ENCODE measurements at places on chromosomes 7 and 10.

- no peak for DNase-seq
Measured at GRCh38 chr10:34430685-34431084, 384.4 kb downstream of the PARD3 start.

- no peak for DNase-seq
Measured at GRCh38 chr7:23175938-23176337, 5.9 kb upstream of the NUP42 start.

GRCh38 chr10:52632591-52632990, 140.0 kb downstream of the MBL2 start:
- no peak for DNase-seq

GRCh38 chr7:75892634-75893272, 13.9 kb downstream of the RHBDD2 start:
- DNase-seq, result no peak

DNA sequence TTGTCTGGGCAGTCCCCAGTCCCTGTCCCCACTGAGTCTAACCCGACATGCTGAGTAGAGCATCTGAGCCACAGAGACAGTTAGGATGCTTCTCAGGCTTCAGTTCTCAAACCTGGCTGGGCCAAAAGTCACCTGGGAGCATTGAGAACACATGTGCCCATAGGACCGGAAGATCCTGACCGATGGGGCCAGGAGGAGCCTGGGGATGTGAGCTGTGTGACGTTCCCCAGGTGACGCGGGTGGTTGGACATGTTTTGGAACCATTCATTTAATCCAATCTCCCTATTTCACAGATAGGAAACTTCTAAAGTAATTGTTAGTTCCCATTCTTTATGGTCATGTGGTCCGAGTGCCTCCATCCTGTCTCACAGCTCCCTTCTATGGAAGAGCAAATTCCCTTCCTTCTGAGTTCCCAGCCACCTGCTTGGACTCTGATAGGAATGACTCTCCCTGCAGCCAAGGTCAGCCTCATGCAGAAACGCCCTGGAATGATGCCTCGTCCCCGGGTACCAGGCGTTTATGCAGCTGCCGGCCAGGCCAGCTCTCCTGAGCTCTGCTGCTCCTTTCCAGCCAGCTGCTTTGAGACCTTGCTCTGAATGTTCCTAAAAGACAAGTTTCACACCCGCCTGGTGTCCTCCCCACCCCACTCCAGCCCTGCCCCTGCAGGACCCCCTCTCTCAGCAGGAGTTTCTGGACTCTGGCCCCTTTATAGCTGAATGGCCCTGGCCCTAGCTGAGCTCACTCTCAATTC, 166.5 kb upstream of the RHEB start:
- no peak for DNase-seq

GRCh38 chr7:149455175-149455950, 5.5 kb downstream of the ZNF777 start:
- DNase-seq, result no peak

GRCh38 chr7:51249991-51250390, 66.6 kb downstream of the COBL start:
- no peak for DNase-seq

GRCh38 chr10:99329304-99329553, at the start of gene CNNM1:
TSS of gene CNNM1 (plus strand) at chr10:99329356. CDS start at chr10:99329388, 32 bp downstream.
- no peak for DNase-seq

GRCh38 chr7:33044986-33045385, 17.6 kb downstream of the NT5C3A start:
- no peak for DNase-seq

- no peak for DNase-seq
Measured at GRCh38 chr7:117323851-117324711, 1.2 kb upstream of the WNT2 start.

DNA sequence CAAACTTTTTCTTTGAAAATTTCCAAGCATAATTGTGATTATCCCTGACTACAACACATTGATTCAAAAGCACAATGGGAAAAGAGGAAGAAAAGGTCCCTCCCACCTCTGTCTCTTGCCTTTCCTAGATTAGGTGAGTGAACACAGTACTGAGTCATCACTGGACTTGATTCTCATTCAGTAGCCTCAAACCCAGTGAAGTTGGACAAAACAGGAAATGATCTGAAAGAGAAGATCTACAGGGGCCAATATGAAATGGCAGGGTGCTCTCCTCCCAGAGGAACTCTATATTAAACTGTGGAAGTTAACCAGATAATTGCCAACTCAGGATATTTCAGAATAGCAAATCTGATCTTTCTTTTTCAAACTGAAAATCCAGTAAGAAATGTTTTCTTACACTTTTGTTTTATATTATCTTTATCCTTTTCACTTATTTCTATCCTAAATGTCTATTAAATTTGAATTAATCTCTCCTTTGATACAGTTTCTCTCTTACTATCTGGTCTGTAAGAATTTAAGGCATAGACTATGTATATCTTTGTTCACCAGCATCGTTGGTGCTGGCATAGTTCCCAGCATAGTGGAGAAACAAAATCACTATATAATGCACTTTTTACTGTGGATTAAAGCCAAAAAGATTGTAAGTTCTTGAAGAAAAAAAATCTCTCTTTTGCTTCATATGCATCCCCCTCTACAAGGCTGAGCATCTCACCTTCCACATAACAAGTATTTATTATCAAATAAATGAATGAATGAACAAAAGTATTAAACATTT, 41.4 kb upstream of the IKZF1 start:
- DNase-seq, result no peak

DNA sequence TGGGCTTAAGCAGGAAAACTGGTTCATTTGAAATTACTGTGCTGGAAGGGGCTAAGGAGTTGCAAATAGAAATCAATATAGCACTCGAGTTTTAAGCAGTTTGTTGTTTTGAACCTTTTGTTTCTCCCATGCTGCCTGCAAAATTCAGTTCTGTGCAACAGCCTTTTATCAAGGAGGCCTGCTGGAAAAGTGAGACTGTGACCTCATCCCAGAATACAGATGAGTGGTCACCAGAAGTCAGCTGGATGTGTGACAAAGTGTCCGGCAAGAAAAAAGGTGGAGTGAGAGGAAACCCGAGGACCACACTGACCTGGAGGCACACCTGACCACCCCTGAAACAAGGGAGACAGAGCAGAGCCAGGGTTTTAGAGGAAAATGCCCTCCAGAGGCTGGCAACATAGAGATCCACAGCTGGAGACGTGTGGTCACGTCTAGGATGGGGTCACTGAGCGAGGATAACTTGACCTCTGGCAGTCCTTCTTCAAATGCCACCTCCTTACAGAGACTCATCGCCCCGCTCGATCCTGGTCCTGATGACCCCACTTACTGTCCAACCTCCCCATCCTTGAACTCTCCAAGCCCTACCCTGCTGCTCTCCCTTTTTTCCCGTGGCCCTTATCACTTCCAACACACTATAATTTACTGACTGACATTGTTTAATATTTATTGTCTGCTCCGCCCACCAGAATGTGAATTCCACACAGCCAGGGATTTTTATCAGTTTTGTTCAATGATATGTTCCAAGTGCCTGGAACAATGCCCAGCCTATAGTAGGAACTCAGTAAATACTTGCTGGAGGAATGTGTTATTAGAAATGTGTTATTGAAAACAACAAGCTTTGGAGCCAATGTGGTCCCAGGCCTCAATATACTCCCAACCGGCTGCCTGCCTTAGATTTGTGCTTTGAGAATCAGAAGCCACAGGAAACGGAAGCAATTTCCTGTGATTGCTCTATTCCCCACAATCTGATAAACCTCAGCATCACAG, 243.8 kb downstream of the GLI3 start:
- DNase-seq, result no peak

DNA sequence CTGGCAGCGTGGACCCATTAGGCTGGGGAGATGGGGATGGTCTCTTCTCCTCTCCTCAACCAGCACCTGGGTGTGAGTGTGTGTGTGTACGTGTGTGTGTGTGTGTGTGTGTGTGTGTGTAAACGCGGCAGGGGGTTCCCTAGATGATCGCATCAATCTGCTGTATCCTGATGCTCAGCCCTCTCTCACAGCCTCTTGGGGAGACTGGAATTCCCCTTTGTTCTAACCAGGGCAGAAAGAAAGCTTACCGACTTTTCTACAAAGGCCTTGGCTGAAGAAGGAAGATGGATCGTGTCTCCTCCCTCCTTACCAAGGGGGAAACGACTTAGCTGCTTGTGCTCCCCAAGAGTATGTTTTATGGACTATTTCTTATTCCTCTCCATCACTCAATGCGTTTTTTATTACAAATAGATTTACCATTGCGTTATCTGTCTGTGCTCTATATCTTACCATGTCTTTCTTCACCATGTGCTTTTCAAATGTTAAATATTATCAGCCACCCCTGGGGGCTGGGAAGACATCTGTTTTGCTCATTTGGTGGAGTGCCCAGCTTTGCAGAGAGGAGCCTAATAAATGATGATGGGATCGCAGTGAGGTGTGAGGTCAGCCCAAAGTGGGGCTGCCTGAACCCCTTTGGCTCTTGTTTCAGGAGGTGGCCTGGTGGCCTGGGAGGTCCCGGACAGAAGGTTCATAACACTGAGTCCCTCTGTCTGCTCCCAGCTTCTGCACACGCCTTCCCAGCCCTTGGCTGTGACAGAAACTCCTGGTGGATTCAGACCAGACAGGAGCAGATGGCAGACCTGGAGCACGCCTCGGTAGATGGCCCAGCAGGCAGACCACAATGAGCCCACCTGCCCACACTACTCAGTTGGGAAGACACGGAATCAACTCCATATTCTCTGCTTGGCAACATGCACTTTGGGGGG, 262.0 kb downstream of the PRPF18 start:
- DNase-seq, result no peak

DNA sequence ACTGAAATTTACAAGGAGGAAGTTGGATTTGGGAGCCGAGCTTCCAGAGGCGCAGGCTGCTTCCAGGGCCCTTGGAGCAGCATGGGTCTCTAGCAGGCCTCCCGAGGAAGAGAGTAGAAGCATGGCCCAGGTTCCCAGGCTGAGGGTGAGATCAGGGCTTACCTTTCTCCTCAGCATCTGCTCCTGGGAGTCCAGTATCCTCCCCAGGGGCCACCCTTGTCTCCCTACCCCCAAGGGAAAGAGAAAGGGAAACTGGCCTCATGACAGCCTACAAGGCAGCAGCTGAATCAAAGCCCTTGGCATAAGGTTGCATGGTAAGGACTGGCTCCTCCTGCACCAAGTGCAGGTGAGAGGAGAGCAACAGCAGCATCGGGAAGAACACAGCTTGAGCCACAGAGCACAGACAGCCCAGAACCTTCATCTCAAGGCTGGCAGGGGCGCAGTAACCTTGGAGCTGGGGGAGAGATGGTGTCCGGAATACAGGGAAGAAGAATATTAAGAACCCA, 114.5 kb downstream of the MARCHF5 start:
- DNase-seq, result no peak

DNA sequence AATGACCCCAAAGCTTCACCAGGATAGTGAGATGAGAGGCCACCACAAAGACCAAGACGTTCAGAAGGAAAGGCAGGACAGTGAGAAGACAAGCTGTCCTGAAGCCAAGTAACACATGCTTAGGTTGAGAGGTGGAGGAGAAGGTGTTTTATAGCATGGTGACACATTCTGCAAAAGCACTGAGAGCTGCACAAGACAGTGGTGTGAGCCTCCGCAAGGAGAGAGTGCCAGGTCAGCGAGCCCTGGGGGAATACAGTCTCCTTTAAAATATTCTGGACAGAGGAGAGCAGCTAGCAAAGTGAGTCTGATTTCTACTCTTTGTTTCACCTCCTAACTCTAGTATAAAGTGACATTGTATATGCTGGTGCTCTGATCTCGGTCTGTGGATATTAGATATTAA, 68.0 kb upstream of the VKORC1L1 start:
- DNase-seq, result no peak

DNA sequence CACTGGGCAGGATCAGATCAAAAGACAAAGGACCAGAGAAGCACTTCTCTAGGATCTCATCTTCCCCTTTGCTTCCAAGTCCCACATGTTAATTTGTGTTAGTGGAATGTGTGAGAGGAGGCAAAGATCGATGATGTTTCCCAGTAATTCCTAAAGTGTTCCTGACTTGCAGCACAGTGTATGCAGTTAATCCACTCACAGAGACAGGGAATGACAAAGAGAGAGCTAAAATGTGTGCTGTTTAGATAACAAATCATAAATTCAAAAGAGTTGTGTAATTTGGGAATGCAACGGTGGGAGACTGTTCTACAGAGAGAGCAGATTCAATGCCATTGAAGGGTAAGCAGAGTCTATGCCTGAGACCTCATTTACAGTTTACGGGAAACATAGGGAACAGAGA, 132.0 kb upstream of the SVIL start:
- no peak for DNase-seq

All from stimulated activated CD8-positive, alpha-beta memory T cell treated with anti-CD3 and anti-CD28 coated beads, Interleukin-7, amount 100 ng/mL, for 24 hours (primary cell).